ENCODE measurements at places on chromosomes 1 and 21.

GRCh38 chr1:27959792-27960603, at the start of gene XKR8:
TSS of gene XKR8 (plus strand) at chr1:27959973. CDS start at chr1:27960070, 97 bp downstream.
- peak; percentile 82 for DNase-seq

DNA sequence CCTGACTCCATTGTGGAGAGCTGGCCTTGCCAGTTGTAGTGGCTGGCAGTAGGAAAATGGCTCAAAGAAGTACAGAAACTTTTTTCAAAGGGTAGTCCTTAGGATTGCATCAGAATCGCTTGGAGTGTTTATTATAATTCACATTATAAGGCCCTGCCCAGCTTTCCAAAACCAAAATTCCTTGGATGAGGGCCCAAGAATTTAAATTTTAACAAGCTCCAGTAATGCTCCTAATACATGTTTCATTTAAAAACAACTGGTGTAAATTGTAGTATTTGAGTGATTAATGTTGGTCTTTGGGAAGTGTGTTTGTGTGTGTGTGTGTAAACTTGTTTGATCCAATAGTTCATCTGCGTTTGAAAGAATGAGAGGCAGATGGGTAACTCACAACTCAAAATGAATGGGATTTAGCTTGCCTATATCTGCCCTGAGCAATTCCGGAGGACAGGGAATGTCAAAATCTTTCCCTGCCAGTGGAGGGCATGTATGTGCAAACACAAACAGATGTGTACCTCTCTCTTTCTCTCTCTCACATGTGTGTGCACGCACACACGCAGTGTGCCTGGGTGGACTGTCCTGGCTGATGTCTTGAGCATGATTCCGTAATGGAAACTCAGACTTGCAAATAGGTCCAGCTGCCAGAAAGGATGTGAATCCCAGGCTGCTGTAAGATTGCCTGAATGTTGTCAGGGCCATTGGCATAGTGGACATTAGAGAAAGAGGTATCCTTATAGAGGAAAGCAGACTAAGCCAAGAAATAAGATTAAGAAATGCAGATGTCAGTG, 293.1 kb downstream of the LMX1A start:
- DNase-seq, result no peak

GRCh38 chr1:30868833-30869435, 39.6 kb downstream of the SDC3 start:
- DNase-seq, result no peak

DNA sequence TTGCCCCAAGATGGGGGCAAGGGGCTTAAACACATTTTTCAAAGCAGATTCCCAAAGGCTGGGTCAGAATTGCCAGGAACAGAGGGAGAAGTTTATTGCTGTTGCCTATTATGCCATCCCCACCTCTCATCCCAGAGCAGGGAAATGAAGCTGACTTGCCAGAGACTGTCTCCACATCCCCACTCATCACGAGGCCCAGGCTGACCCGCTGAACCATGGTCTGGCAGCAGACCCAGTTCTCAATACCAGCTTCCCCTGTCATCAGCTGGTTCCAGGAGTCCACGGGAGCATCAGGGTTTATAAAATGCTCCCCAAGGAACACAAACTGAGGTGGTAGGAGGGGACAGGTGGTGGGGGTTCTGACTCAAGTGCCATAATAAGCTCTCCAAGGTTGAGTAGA, 605.9 kb downstream of the NPHP4 start:
- DNase-seq, result no peak

DNA sequence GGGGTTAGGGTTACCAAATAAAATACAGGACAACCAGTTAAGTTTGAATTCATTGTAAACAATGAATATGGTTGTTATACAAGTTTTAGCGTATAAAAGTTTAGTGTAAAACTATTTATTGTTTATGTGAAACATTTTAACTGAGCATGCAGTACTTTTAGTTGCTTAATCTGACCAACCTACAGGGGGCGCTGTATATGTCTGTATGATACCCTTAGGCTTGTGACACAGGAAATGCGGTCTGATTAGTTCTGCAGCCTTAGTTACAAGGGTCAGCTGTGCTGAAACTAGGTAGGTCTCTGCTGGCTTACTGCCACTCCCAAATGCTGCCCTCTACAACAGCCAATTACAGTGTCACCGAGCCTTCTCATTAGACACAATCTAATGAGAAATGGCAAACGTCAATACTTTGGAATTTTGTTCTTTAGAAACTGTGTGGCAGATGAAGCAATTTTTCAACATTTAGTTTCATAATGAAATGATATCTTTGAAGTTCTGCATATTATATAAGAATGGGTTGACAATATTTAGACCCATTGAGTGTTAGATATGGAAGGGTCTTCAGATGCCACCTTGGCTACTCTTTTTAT, 56.2 kb downstream of the NTNG1 start:
- DNase-seq, result peak; percentile 19

DNA sequence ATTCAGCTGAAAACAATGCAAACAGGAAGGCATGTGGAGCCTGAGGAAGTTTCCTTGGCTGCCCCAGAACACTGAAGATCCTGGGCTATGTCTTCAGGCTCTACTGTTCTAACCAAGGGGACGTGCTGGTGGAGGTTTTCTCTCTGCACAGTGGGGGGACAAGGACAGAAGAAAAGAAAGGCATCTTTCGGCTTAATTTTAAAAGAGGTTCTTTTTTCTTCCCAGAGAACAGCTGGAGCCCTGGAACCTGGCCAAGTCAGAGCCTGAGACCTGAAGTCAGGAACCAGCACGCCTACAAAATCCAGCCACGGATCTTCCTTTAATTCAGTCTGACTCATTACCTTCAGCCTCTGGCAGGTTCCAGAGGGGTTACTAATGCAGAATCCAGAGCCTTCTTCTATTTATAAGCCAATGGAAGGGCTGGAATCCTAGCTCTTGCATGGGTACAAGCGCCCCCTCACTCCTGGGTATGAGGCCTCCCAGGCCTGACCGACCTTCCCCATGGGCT, 19.8 kb downstream of the CTNNBIP1 start:
- DNase-seq, result no peak
